Frontal cortex (tissue), 4 donors: ENCODE measurements at places on chromosomes 13 and 19. TPM values are rescaled to one million over a fixed set of nuclear protein-coding genes. Genes with fewer than 3 reads are reported as not detected.

Gene OVOL3
- not detected for total RNA-seq

Gene ARHGAP35
- 73.4 TPM for total RNA-seq

Gene PRTN3
- 1.2 TPM for total RNA-seq

Gene SIAH3
- total RNA-seq = 8.2 TPM

Gene RPS28
- 157 TPM for total RNA-seq

- no peak for DNase-seq
Observed at GRCh38 chr13:44795176-44795575, 194.1 kb downstream of the NUFIP1 start.

Gene GIPC3
- total RNA-seq = under 0.01 TPM
